ENCODE measurements at places on chromosomes 2 and 18. TPM values are rescaled to one million over a fixed set of nuclear protein-coding genes. Genes with fewer than 3 reads are reported as not detected.

DNA sequence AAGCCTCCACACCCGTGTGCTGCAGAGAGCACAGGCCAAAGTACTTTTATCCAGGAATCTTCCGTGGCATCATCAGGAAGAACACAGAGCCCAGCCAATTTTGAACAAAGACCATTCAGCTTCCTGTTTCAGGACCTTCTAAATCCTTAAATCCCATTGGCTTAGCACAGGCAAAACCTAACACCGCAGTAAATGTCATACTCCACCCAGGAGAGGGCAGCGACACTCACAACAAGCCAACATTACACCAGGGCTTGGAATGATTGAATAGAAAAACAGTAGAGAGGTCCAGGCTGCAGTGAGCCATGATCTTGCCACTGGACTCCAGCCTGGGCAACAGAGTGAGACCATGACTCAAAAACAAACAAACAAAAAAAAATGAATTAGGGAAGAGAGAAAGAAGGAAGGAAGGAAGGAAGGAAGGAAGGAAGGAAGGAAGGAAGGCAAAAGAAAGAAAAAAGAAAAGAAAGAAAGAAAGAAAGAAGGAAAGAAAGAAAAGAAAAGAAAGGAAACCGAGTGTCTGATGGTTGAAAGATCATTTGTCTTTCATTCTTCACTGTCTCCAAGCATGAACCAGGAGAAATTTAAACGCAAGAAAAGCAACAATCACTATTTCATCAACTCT, 144.6 kb upstream of the SATB2 start:
- DNase-seq = no peak

DNA sequence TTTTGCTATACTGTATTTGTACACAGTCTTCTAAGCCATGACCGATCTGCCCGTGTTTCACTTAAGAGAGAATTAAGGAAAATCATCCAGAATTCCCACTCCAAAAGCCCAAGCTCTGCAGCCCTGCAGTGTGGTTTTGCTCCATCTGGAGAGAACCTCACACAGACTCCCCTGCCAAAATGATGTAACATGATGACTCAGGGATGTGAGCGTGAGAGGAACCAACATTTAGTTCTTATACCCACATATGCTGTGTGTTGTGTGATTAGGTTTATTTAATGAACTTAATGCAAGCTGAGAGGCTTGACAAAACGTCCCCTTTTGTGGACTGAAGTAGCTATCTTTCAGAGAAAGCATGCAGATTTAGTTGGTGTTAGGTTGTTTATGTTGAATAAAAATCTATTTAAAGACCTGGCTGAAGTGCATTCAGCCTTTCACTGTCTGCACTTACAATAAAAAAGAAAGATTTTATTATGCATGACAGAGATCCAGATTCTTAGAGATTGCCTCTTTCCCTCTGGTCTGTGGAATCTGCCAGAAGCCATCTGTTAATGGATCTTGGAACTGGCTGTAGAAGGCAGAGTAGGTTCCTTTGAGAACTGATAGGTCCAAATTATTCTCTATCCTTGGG, 6.3 kb downstream of the RAB12 start:
- no peak for DNase-seq

DNA sequence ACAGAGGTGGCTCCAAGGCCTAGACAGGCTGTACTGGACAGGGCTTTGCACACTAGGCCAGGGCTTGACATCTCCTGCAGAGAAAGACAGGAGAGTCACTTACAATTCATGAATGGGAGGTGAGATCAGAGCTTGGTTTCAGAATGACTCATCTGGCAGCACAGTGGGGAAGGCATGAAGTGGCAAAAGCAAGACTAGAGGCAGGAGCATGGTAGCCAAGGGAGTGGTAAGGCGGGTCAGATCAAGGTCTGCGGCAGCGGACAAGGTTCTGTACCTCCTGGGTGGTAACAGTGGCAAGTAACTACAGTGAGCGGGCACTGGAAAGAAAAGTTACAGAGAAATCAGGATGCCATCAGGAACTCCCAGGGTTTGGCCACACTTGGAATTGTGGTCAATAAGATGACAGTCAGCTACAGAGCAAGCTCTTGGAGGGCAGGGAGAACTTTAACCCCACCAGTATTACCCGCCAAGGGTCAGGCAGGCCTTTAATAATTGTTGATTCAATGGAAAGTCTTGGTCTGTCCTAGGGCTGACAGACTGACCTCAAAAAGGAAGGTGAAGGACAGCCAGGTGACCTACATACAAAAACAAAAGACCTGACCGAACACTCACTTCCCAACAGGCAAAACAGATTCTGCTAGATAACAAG, 5.7 kb downstream of the MCFD2 start:
- DNase-seq = no peak

GRCh38 chr2:142907653-142908052, 30.2 kb downstream of the KYNU start:
- no peak for DNase-seq

DNA sequence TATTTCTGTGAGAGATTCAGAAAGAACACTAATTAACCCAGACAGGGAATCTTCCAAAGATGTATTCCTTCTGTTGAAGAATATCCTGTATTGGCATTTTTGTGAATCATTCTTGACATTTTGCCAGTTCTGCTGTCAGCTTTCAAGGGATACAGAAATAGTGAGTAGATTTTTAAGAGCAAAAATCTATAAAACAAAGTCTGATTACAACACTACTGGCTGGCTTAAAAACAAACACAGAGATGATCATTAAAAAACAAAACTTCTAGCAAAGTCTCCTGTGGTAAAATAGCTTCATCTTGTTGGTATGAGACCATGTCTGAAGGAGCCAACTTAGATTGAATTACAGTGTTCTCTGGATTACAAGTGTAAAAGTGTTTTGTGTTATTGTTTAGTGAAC, 866.3 kb upstream of the KLHL29 start:
- no peak for DNase-seq

RUFY4 gene
- total RNA-seq = not detected

POMC gene
- total RNA-seq = 9.0 TPM

LGALSL gene
- total RNA-seq = 19.1 TPM

MLPH gene
- total RNA-seq = 27.1 TPM

DTNA gene
- total RNA-seq = 197 TPM

PSMA8 gene
- total RNA-seq = not detected

All from right atrium auricular region (tissue), 2 donors.